ENCODE measurements at places on chromosomes 16 and 17. TPM values are rescaled to one million over a fixed set of nuclear protein-coding genes. Genes with fewer than 3 reads are reported as not detected.

- H3K4me1 ChIP-seq: no peaks in the 10 kb centered on the region
- no peak for DNase-seq
- no peaks in the 10 kb centered on the region for H3K36me3 ChIP-seq
- no peak overlapping the region for H3K27ac ChIP-seq
- H3K4me3 ChIP-seq: no peak overlapping the region
Observed at GRCh38 chr17:34414339-34414738, 51.3 kb upstream of the CCL1 start.

DNA sequence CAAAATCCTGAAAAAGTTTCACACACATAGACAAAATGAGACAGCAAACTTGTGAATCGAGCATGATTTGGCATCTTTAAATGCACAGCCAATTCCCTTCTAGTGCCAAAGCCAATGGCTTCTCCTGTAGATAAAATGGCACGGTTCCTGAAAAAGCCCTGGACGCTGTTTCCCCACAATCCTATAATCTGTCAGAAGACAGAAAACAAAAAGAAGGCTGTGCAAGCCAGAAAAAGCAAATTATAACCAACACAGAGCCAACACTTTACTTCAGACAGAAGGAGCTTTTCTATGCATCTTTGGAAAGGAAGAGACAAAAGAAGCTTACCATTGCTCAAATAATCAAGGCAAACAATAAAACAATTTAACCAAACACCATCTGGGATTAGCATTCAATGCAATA lies 23.8 kb downstream of the FAM222B start:
- peaks cover 2% of the 10 kb centered on the region for H3K36me3 ChIP-seq
- H3K27ac ChIP-seq: no peak overlapping the region
- no peak for DNase-seq
- H3K27me3 ChIP-seq: no peaks in the 10 kb centered on the region
- no peak overlapping the region for H3K4me3 ChIP-seq

DNA sequence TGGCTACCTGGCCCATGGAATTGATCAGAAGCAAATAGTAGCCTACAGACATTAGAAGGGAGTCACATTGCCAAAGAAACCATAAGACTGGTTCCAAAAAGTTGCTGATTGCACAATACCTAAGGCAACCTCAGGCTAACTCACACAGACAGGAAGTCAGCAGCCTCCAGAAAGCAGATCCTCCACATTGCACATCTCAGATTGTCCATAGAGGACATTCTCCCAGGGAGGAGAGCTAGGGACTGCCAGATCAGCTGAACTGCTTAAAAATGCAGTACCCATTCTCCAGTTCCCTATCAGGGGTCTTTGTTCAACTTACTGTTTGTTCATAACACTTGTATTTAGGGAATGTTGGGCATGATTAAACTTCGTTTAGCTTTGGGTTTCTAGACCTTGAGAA lies 4.2 kb downstream of the CCL3 start:
- peaks cover 8% of the 10 kb centered on the region for H3K36me3 ChIP-seq
- H3K27me3 ChIP-seq: no peaks in the 10 kb centered on the region
- peaks cover 62% of the 10 kb centered on the region for H3K4me1 ChIP-seq
- H3K27ac ChIP-seq: no peak overlapping the region
- no peak overlapping the region for H3K4me3 ChIP-seq

GRCh38 chr16:23924128-23924527 lies 88.3 kb downstream of the PRKCB start:
- peak overlapping the region; percentile 47 for H3K27ac ChIP-seq
- H3K27me3 ChIP-seq: no peaks in the 10 kb centered on the region
- H3K4me3 ChIP-seq: no peak overlapping the region
- H3K36me3 ChIP-seq: peaks cover 48% of the 10 kb centered on the region
- DNase-seq: no peak

GRCh38 chr16:68236826-68237242 lies 907 bp upstream of the ESRP2 start:
- peak overlapping the region; percentile 93 for H3K27ac ChIP-seq
- no peaks in the 10 kb centered on the region for H3K27me3 ChIP-seq
- H3K36me3 ChIP-seq: no peaks in the 10 kb centered on the region

DNA sequence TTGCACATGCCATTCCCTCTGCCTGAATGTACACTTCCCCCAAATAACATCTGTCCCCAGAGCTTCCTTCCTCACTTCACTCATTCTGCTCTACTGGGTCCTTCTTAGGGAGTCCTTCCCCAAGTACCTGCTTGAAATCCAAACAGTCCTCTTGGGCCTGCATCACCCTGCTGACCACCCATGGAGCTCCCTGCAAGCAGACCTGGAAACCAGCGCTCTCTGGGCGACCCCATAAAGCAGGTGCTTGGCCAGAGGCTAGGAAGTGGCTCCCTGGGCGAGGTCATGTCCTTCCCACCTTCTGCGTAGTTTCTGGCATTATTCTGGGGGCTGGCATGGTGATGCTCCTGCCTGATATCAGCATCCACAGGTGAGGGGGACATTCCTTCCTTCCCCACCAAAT lies 12.2 kb upstream of the NTN1 start:
- H3K27me3 ChIP-seq: peaks cover 78% of the 10 kb centered on the region
- H3K36me3 ChIP-seq: no peaks in the 10 kb centered on the region
- H3K4me3 ChIP-seq: no peak overlapping the region
- H3K4me1 ChIP-seq: no peaks in the 10 kb centered on the region
- no peak for DNase-seq
- no peak overlapping the region for H3K27ac ChIP-seq

- no peak overlapping the region for H3K4me3 ChIP-seq
- H3K36me3 ChIP-seq: no peaks in the 10 kb centered on the region
- no peaks in the 10 kb centered on the region for H3K27me3 ChIP-seq
- no peak overlapping the region for H3K27ac ChIP-seq
- peaks cover 67% of the 10 kb centered on the region for H3K4me1 ChIP-seq
Observed at GRCh38 chr17:17406225-17406624, 70.6 kb upstream of the MED9 start.

GRCh38 chr17:53353919-53354351 lies 468.8 kb upstream of the KIF2B start:
- no peaks in the 10 kb centered on the region for H3K36me3 ChIP-seq
- no peak for DNase-seq
- H3K4me1 ChIP-seq: no peaks in the 10 kb centered on the region
- no peaks in the 10 kb centered on the region for H3K27me3 ChIP-seq

DNA sequence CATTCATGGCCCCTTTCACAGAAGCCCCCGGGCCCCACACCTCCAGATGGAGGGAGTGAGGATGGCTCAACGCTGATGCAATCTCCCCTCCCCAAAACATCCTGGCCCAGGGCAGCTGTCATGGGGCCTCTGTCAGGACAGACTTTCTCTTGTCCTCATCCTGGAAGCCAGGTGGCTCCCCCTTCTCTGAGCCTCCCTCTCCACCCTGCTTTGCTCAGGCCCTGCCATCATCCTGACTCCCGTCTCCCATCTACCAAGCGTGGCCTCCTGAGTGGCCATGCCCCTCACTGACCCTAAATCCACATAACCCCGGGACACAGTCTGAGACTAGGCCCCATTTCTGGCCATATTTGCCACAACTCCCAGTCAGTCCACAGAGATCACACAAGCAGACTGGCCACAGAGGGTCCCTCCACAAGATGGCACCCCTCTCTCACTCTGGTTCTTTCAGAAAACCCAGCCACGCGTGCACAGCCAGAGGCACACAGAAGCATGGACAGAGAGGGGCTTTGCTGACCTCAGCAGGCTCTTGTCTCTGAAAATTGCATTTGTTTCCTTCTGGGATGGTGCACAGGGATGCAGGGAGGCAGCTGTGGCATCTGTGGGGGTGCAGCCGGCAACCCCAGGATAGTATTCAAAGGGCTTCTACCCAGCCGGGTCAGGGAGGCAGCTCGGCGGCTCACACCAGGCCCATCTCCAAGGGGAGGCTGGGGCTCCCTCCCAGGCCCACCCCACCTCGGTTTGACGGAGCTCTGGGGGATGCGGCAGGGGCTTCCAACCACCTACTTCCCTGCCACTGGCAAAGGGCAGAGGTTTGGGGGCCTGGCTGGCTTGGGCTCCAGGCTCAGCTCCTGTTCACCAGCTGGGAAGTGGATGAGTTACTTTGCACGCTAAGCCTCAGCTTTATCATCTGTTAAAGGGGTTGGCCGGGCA lies 16.9 kb downstream of the DOC2B start:
- no peaks in the 10 kb centered on the region for H3K27me3 ChIP-seq
- no peak for DNase-seq
- peaks cover 7% of the 10 kb centered on the region for H3K4me1 ChIP-seq

- no peaks in the 10 kb centered on the region for H3K36me3 ChIP-seq
- peaks cover 6% of the 10 kb centered on the region for H3K4me1 ChIP-seq
- no peak overlapping the region for H3K27ac ChIP-seq
- H3K4me3 ChIP-seq: no peak overlapping the region
- H3K27me3 ChIP-seq: peaks cover 4% of the 10 kb centered on the region
Observed at GRCh38 chr17:50060951-50061712, 5.2 kb downstream of the ITGA3 start.

Gene NOXO1
- total RNA-seq: not detected

Gene ACSM2A
- not detected for total RNA-seq

DNA sequence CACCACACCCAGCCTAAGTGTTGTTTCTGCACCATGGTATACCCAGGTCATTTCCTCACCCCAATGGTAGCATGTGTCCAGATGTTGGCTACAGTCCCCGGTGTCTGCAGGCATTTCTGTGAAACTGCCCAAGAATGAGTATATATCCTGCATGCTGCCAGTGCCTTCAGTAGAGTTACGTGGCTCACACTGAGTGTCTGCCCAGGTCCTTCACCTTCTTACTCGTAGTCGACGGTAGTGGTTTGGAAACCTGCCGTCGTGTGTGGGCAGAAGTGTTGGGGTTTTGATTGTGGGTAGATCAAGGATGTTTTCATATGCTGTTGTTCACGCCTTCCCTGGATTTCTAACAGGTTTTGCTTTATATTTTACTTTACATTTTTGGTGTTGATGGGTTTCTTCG lies 16.8 kb downstream of the TCF25 start:
- DNase-seq: peak; percentile 57
- no peaks in the 10 kb centered on the region for H3K27me3 ChIP-seq
- no peak overlapping the region for H3K4me3 ChIP-seq
- no peak overlapping the region for H3K27ac ChIP-seq
- peaks cover 10% of the 10 kb centered on the region for H3K4me1 ChIP-seq

GRCh38 chr17:15012351-15012980 lies 252.7 kb downstream of the PMP22 start:
- no peak overlapping the region for H3K27ac ChIP-seq
- H3K4me1 ChIP-seq: no peaks in the 10 kb centered on the region
- DNase-seq: no peak
- H3K27me3 ChIP-seq: peaks cover 18% of the 10 kb centered on the region
- H3K4me3 ChIP-seq: no peak overlapping the region

DNA sequence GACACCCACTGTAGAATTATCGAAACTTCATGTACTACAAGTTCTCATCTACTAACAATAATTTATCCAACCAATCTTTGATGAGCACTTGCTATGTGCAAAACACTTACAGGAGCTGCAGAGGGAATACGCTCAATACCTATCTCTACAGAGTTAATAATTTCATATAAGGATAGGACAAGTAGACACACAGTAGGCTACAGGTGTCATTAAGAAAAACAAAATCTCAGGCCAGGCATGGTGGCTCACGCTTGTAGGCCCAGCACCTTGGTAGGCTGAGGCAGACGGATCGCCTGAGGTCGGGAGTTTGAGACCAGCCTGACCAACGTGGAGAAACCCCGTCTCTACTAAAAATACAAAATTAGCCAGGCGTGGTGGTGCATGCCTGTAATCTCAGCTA lies 91.3 kb upstream of the PLEKHM1 start:
- peaks cover 53% of the 10 kb centered on the region for H3K4me1 ChIP-seq
- H3K4me3 ChIP-seq: no peak overlapping the region
- H3K27me3 ChIP-seq: no peaks in the 10 kb centered on the region
- H3K36me3 ChIP-seq: peaks cover 19% of the 10 kb centered on the region
- DNase-seq: no peak

- peak overlapping the region; percentile 89 for H3K4me3 ChIP-seq
- H3K27ac ChIP-seq: peak overlapping the region; percentile 88
- H3K27me3 ChIP-seq: no peaks in the 10 kb centered on the region
- DNase-seq: no peak
- peaks cover 7% of the 10 kb centered on the region for H3K36me3 ChIP-seq
Observed at GRCh38 chr16:48244863-48245195, 729 bp downstream of the LONP2 start.

Gene PRAC2
- not detected for total RNA-seq

DNA sequence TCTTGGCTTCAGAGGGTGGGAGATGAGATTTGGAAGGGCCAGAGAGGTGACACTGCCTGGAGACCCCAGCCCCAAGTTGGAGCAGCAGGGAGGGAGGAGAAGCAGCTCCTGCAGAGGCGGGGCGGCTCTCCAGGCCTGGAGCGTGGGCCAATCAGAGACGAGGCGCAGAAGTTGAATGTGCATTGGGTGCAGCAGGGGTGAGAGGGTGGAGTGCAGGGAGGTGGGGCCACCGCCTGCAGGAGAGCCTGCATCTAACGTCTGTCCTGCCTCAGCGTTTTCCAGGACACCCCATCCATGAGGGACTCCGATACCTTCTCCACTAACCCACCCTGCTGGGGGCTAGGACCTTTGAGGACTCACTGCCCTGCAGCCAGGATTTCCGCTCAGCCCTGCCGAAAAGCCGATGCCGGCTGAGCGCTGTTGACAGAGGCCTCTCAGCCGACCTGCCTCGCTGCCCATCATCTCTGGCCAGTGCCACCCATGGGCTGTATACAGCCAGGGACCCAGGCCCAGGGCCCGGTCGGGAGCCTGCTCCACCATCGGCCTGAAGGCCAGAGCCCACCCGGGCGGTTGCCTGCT lies 146.2 kb downstream of the ENGASE start:
- no peaks in the 10 kb centered on the region for H3K36me3 ChIP-seq
- peaks cover 69% of the 10 kb centered on the region for H3K27me3 ChIP-seq
- DNase-seq: peak; percentile 10

GRCh38 chr16:30553393-30553899 lies 4.7 kb downstream of the ZNF764 start:
- DNase-seq: no peak
- peaks cover 46% of the 10 kb centered on the region for H3K4me1 ChIP-seq
- peak overlapping the region; percentile 93 for H3K27ac ChIP-seq

DNA sequence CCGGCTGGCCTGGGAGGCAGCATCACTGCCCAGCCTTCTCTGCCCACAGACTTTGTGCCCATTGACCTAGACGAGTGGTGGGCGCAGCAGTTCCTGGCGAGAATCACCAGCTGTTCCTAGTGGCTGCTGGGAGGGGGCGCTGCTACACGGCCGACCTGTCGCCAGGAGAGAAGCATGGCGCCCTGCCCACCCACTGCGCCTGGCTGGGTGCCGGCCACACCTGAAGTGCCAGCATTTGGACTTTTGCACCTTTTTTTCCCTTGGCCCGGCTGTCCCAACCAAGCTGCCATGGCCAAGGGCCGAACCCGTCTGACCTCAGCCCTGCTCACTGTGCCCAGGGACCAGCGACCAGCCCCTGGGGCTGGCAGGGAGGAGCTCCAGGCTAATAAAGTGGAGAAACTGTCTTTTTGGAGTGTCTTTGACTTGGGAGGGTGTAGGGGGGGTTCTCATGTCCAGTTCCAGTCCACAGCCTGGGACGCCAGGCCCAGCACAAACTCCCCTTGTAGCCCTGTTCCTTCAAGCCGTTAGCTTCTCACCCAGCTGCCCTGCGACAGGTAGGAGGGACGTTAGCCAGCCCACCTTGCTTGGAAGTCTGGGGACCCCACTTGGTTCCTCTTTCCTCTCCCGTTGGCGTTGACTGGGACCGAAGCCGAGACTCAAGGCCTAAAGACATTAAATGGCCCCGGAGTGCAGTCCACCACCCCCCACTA lies 939 bp upstream of the WDR90 start:
- peaks cover 15% of the 10 kb centered on the region for H3K4me1 ChIP-seq
- no peaks in the 10 kb centered on the region for H3K27me3 ChIP-seq
- H3K36me3 ChIP-seq: peaks cover 17% of the 10 kb centered on the region
- peak overlapping the region; percentile 89 for H3K4me3 ChIP-seq
- DNase-seq: peak; percentile 70

- peaks cover 2% of the 10 kb centered on the region for H3K4me1 ChIP-seq
- peaks cover 15% of the 10 kb centered on the region for H3K36me3 ChIP-seq
- H3K27ac ChIP-seq: no peak overlapping the region
Observed at GRCh38 chr16:58157951-58158540, 28.9 kb upstream of the CFAP20 start.

Gene ZPBP2
- total RNA-seq: not detected

Gene CNGB1
- total RNA-seq: not detected
